ENCODE measurements at places on chromosomes 4 and X. TPM values are rescaled to one million over a fixed set of nuclear protein-coding genes. Genes with fewer than 3 reads are reported as not detected.

Gene SOX3
- total RNA-seq: 23.3 TPM

Gene SPACA5
- not detected for total RNA-seq

Gene NPY1R
- total RNA-seq: 7.4 TPM

Gene STPG2
- not detected for total RNA-seq

Gene PTPN13
- 49.9 TPM for total RNA-seq

DNA sequence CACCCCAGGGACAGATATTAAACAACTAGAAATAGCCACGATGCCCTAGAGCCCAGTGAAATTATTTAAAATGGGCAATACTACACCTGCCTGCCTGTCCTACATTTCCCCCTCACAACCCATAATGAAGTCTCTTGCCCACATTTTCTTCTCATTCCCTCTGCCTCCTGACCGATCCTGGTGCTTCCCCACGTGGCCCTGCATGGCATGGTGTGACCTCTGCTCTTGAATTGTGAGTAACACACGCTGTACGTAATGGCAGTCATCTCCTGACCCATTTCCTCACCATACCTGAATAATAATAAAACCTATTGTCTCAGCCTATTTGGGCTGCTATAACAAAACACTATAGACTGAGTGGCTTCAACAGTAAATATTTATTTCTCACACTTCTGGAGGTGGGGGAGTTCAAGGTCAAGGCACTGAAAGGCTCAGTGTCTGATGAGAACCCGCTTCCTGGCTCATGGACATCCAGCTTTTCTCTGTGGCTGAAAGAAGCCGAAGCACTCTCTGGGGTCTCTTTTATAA lies 77.0 kb upstream of the ENPP6 start:
- H3K27me3 ChIP-seq: no peaks in the 10 kb centered on the region
- DNase-seq: no peak
- no peak overlapping the region for H3K4me3 ChIP-seq
- H3K36me3 ChIP-seq: no peaks in the 10 kb centered on the region
- no peaks in the 10 kb centered on the region for H3K4me1 ChIP-seq
- H3K27ac ChIP-seq: no peak overlapping the region

- H3K27ac ChIP-seq: peak overlapping the region; percentile 85
- no peaks in the 10 kb centered on the region for H3K4me1 ChIP-seq
- peak; percentile 76 for DNase-seq
- H3K27me3 ChIP-seq: no peaks in the 10 kb centered on the region
These were observed 859 bp downstream of the SMARCA1 start for GRCh38 chrX:129522184-129523078.

DNA sequence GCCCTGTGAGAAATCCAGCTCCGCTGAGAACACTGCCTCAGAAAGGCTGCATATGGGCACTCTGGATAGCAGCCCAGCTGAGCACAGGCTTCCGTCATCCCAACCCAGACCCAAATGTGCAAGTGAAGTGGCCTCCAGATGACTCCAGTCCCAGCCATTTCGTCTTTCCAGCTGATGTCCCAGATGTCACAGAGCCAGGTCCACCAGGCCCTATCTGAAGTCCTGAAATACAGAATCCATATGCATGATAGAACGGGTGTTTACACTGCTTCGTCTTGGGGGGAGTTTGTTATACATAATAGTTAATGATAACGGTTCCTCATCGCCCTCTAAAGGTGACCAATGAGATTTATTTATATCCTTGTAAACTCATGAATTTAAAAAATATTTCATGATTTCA lies 72.6 kb upstream of the TRIM2 start:
- H3K27me3 ChIP-seq: no peaks in the 10 kb centered on the region
- DNase-seq: peak; percentile 41
- no peak overlapping the region for H3K27ac ChIP-seq
- H3K4me3 ChIP-seq: no peak overlapping the region

DNA sequence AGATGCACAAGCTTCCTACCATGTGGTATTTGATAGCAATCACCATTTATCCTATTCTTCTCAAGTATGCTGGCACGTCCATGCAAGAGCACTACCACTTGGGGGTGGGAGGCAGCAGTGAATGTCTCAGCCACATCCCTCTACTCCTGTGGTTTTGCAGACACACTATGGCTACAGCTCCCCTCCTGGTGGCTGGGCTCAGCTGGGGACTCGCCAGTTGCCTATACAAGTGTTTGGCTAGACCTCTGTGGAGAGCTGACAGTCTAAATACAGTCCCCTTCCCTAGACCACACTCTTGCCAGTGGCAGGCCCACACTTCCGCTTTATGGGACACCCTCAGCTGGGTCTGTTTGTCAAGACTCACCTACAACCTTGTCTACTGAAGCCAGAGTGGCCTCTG lies 53.2 kb downstream of the ADGRA3 start:
- H3K27me3 ChIP-seq: no peaks in the 10 kb centered on the region
- peaks cover 30% of the 10 kb centered on the region for H3K4me1 ChIP-seq
- no peak overlapping the region for H3K4me3 ChIP-seq
- DNase-seq: peak; percentile 15
